GM12878 (cell line): ENCODE measurements at places on chromosomes 5 and 9. TPM values are rescaled to one million over a fixed set of nuclear protein-coding genes. Genes with fewer than 3 reads are reported as not detected.

DNA sequence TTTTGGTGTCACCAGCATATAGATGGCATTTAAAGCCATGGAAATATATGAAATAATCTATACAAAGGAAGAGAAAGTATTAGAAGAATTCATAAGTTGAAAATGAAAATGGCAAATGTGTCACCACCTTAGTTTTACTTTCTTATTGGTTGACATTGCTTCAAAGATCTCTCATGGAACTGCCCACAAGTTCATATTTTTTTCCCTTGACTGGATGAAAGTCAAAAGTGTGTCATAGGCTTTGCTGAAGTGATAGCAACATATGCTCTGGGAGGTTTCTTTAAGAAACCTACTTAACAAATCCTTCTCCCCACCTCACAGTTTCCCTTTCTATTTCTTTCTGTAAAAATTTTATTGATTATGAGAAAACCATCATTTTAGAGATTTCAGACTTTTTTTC lies 127.2 kb downstream of the VPS13A start:
- H3K4me1 ChIP-seq, result no peaks in the 10 kb centered on the region
- no peaks in the 10 kb centered on the region for H3K36me3 ChIP-seq
- H3K27me3 ChIP-seq, result no peaks in the 10 kb centered on the region

ZNF169 gene
- polyA plus RNA-seq, result 2.9 and 4.1 TPM in 2 replicates

CEL gene
- polyA plus RNA-seq, result 0.15 and 0.24 TPM in 2 replicates

- H3K27ac ChIP-seq, result peak overlapping the region; percentile 32; the same call in 1 of the 2 replicates
- no peak for DNase-seq
- H3K4me1 ChIP-seq, result peaks cover 19% of the 10 kb centered on the region
- no peaks in the 10 kb centered on the region for H3K27me3 ChIP-seq
- peak overlapping the region; percentile 21; the same call in 1 of the 2 replicates for H3K4me3 ChIP-seq
Observed at GRCh38 chr9:68844631-68845612, 139.9 kb downstream of the PIP5K1B start.

- no peaks in the 10 kb centered on the region for H3K27me3 ChIP-seq
- H3K4me3 ChIP-seq, result 0 out of 2 replicates have a peak overlapping the region, but pooled peaks have one; percentile 37
- H3K36me3 ChIP-seq, result no peaks in the 10 kb centered on the region
- DNase-seq, result no peak
- peak overlapping the region; percentile 49; the same call in 1 of the 2 replicates for H3K27ac ChIP-seq
- peaks cover 16% of the 10 kb centered on the region for H3K4me1 ChIP-seq
Observed at GRCh38 chr9:85717220-85717619, 24.5 kb downstream of the AGTPBP1 start.

ACSL6 gene
- not detected in 2 replicates for polyA plus RNA-seq

- DNase-seq, result no peak
- no peak overlapping the region for H3K4me3 ChIP-seq
- no peak overlapping the region for H3K27ac ChIP-seq
- H3K36me3 ChIP-seq, result no peaks in the 10 kb centered on the region
- H3K4me1 ChIP-seq, result no peaks in the 10 kb centered on the region
Observed at GRCh38 chr9:21782205-21782604, 20.2 kb upstream of the MTAP start.

NMUR2 gene
- not detected in 2 replicates for polyA plus RNA-seq

ARID3C gene
- polyA plus RNA-seq, result not detected in 2 replicates

DNA sequence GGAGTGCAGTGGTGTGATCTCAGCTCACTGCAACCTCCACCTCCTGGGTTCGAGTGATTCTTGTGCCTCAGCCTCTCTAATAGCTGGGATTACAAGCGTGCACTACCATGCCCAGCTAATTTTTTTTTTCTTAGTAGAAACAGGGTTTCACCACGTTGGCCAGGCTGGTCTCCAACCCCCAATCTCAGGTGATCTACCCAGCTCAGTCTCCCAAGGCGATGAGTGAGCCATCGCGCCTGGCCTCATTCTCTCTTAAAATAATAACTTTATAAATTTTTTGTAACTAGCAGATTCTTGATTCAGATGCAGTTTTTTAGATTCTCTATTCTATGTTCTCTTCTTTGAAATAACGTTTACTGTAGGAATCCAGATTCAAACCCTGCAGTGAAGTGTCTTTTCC lies 127.1 kb downstream of the GDNF start:
- no peak for DNase-seq
- no peaks in the 10 kb centered on the region for H3K36me3 ChIP-seq
- H3K4me3 ChIP-seq, result no peak overlapping the region
- no peak overlapping the region for H3K27ac ChIP-seq
- H3K27me3 ChIP-seq, result no peaks in the 10 kb centered on the region

DNA sequence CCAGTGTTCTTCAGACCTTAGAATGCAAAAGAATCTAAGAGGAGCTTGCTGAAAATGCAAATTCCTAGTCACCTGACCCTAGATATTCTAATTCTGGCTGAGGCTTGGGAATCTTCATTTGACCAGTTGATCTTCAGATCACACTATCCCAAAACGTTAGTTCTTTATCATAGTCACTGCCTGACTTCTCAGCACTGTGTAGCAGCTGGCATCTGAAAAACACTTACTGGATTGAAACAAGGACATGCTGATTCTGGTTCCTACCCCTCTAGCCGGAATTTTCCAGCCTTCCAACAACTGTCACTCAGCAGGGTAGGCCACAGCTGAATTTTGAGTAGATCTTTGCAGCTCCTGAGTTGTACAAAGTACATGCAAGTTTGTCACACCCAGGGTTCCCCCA lies 72.2 kb downstream of the EBF1 start:
- no peaks in the 10 kb centered on the region for H3K36me3 ChIP-seq
- no peak overlapping the region for H3K27ac ChIP-seq
- DNase-seq, result no peak
- no peaks in the 10 kb centered on the region for H3K27me3 ChIP-seq

DNA sequence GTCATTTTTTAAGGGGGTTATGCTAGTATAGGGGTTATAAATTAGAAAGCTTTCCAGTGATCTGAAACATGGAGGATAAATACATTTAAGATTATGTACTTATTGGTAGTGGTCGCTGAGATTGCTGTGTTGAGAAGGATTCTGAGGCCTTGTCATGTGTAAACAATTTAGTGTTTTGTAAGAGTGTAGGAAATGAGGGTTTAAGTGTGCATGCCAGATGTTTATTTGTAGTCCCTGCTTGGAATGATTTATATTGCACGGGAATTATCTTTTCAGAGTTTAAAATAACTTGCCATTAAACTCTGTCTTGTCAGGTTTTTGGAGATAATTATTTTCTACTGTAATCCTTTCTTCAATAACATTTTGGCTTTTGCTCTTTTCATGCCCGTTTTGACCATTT lies 19.4 kb downstream of the ZNF618 start:
- no peaks in the 10 kb centered on the region; the same call in 1 of the 2 replicates for H3K27me3 ChIP-seq
- H3K4me3 ChIP-seq, result no peak overlapping the region
- H3K27ac ChIP-seq, result no peak overlapping the region
- DNase-seq, result no peak
- H3K4me1 ChIP-seq, result no peaks in the 10 kb centered on the region
- no peaks in the 10 kb centered on the region for H3K36me3 ChIP-seq

IL13 gene
- not detected in 2 replicates for polyA plus RNA-seq

OTULIN gene
- 3.3 and 7.2 TPM in 2 replicates for polyA plus RNA-seq

DNA sequence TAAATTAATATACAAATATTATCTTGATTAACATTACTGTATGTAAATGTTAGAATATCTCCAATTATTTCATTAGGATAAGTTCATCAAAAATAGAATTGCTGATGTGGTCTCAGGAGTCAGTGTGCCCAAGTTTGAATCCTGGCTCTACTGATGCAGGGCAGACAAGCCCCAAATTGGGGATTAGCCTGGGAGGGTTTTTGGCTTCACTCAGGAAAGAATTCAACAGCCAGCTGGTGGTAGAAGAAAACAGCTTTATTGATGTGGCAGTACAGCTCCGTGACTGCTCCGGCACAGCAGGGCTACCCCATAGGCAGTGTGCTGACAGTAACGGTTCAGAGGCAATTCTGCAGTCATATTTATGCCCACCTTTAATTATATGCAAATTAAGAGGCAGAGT lies 32.5 kb downstream of the COL27A1 start:
- no peaks in the 10 kb centered on the region for H3K4me1 ChIP-seq
- H3K27ac ChIP-seq, result no peak overlapping the region
- no peaks in the 10 kb centered on the region for H3K36me3 ChIP-seq
- no peaks in the 10 kb centered on the region; the same call in 1 of the 2 replicates for H3K27me3 ChIP-seq

DBH gene
- not detected in 2 replicates for polyA plus RNA-seq

DNA sequence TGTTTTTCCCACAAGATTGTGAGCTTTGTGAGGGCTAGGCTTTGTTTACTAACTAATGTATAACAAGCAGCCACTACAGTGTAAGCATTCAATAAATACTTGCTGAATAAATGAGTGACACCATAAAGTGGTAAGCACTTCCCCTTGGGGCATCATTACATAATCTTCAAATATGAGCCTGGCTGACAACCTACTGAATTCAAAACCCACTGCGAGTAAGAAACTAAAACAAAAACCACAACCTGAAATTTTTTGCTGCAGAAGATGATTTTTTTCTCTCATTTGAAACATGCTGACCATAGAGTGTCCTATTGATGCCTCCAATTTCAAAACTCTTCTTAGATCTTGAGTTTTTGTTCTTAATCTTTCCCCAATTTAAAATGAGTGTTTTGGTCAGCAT lies 331.3 kb upstream of the CCNG1 start:
- H3K27me3 ChIP-seq, result no peaks in the 10 kb centered on the region
- no peaks in the 10 kb centered on the region; the same call in 1 of the 2 replicates for H3K4me1 ChIP-seq
- H3K36me3 ChIP-seq, result no peaks in the 10 kb centered on the region
- H3K4me3 ChIP-seq, result no peak overlapping the region
- no peak for DNase-seq
